ENCODE measurements at places on chromosomes 16 and 17. TPM values are rescaled to one million over a fixed set of nuclear protein-coding genes. Genes with fewer than 3 reads are reported as not detected.

NAGS gene
- 1.6 TPM for total RNA-seq

USP43 gene
- not detected for total RNA-seq

SMIM22 gene
- total RNA-seq: not detected

KRT10 gene
- total RNA-seq: 20.1 TPM

ETV4 gene
- 49.8 TPM for total RNA-seq

ATMIN gene
- total RNA-seq: 41.5 TPM

TBX2 gene
- total RNA-seq: 7.5 TPM

RPRML gene
- not detected for total RNA-seq

TP53TG3B gene
- total RNA-seq: not detected

SKAP1 gene
- total RNA-seq: 0.17 TPM

CYLD gene
- total RNA-seq: 58.0 TPM

KRT35 gene
- total RNA-seq: not detected

RNF43 gene
- total RNA-seq: not detected

TOM1L1 gene
- total RNA-seq: 28.9 TPM

ZG16B gene
- not detected for total RNA-seq

KCNH6 gene
- total RNA-seq: not detected

CACNB1 gene
- 3.8 TPM for total RNA-seq

RAB11FIP4 gene
- total RNA-seq: 0.45 TPM

CDH16 gene
- not detected for total RNA-seq

TERB1 gene
- total RNA-seq: not detected

CRYBA1 gene
- total RNA-seq: not detected

TEX14 gene
- not detected for total RNA-seq

KRTAP3-2 gene
- not detected for total RNA-seq

NPIPB13 gene
- total RNA-seq: 0.57 TPM

CDK3 gene
- total RNA-seq: 2.9 TPM

TEX19 gene
- 0.06 TPM for total RNA-seq

FOXC2 gene
- total RNA-seq: 8.3 TPM

KRT25 gene
- not detected for total RNA-seq

NHERF1 gene
- total RNA-seq: 119 TPM

CACNG1 gene
- not detected for total RNA-seq

FNDC8 gene
- total RNA-seq: not detected

GH2 gene
- not detected for total RNA-seq

PLLP gene
- total RNA-seq: not detected

CPNE7 gene
- 119 TPM for total RNA-seq

GCGR gene
- total RNA-seq: not detected

KRTAP9-4 gene
- not detected for total RNA-seq

OR1F1 gene
- not detected for total RNA-seq

TUBG2 gene
- total RNA-seq: 30.7 TPM

NTN1 gene
- 0.19 TPM for total RNA-seq

PPP4C gene
- 154 TPM for total RNA-seq

FLYWCH2 gene
- 70.2 TPM for total RNA-seq

TNS4 gene
- not detected for total RNA-seq

SOX9 gene
- 11.3 TPM for total RNA-seq

B4GALNT2 gene
- total RNA-seq: not detected

ZP2 gene
- total RNA-seq: not detected

ENO3 gene
- 7.9 TPM for total RNA-seq

OTOA gene
- total RNA-seq: 0.06 TPM

SLC12A3 gene
- total RNA-seq: 0.11 TPM

TNRC6C gene
- 2.4 TPM for total RNA-seq

TBC1D3D gene
- total RNA-seq: not detected

GRAP gene
- not detected for total RNA-seq

LRRC37A3 gene
- 3.8 TPM for total RNA-seq

Data from LHCN-M2 (cell line).